Posterior vena cava (tissue), 2 donors: ENCODE measurements at places on chromosomes 7 and 10.

- DNase-seq, result no peak
These were observed 24.5 kb downstream of the UMAD1 start for GRCh38 chr7:7665031-7665430.

GRCh38 chr7:101792051-101792681, 25.3 kb upstream of the CUX1 start:
- peak; percentile 80 for DNase-seq

DNA sequence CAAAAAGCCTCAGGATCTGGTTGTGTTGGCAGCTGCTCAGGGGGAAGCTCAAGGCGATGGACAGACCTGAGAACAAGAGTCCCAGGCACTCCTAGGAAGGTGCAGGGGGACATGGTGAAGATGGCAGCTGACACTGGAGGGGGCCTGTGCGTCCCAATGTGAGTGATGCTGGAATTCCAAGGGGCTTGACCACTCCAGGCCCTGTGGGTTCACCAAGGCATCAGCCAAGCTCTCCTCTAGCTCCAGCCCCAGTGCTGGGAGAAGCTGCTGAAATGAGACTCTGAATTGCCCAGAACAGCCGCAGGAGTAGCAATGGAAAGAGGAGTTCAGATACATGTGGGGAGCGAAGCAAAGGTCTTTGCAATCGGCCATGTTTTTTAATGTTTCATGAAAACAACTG, 16.0 kb downstream of the UPP1 start:
- DNase-seq, result no peak

GRCh38 chr10:8304861-8305260, 250.4 kb downstream of the GATA3 start:
- DNase-seq, result no peak

DNA sequence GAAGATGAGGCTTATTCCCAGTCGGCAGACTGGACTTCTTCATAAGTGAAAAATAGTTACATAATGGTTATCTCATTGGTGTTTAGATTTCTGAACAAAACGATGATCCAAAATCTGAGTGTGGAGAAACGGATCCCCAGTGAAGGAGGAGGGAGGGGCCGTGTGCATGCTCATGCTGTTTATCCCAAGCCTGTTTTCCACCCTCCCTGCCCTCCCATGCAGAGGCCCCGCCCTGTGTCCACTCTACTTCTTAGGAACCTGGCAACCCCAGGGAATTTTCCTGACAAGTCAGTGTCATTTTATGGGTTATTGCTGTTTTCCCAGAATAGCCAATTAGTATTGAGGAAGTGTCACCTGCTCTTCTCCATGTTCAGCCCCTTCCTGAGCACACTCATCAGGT, 174.0 kb downstream of the CELF2 start:
- no peak for DNase-seq

- DNase-seq, result no peak
These were observed 54.8 kb downstream of the CADPS2 start for GRCh38 chr7:122831436-122831835.

- peak; percentile 73 for DNase-seq
These were observed 10.1 kb upstream of the OPN4 start for GRCh38 chr10:86644152-86644793.
